ENCODE measurements at places on chromosomes 1 and 21.
A peak's percentile ranks its signal among the peaks of the same experiment; 100 is the strongest.

GRCh38 chr1:203177470-203178039 lies 1.9 kb upstream of the MYBPH start:
- no peak for DNase-seq

DNA sequence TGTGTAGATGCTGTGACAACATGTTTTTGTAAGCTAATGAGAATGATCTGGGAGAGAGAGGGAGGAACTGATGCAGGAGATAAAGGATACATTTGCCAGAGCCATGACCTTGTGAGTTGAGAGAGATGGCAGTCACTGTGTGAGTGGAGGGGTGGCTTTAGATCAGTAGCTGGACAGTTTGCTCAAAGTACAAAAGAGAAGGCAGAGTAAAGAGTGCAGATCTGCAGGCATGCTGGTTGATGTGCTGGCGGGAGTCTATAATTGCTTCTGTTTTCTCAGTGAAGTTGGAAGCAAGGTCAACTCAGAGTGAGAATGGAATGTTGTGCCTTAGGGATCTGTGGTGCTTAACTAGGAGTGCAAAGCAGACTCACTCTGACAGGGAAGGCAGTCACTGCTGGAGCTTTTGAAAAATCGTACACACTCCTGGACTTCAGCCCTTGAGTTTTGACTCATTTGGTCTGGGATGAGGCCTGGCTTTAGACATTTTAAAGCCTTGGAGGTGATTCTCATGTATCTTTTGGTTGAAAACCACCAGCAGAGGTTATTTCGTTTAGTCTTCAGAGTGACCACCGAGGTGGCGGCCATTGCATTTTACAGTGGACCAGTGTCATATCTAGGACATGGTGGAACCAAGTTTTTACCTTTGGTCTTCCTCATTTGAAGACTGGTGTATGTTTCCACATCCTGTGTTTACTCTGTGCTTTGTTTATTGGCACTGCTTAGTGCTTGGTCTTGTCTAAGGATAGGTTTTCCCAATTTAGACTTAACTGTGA lies 49.6 kb downstream of the MTR start:
- no peak for DNase-seq

GRCh38 chr1:166057650-166058049 lies 109.2 kb downstream of the FAM78B start:
- no peak for DNase-seq

GRCh38 chr1:215569986-215570824 lies 3.1 kb downstream of the KCTD3 start:
- DNase-seq, result no peak

- no peak for DNase-seq
Observed at GRCh38 chr1:168614235-168614634, 37.8 kb downstream of the XCL1 start.

DNA sequence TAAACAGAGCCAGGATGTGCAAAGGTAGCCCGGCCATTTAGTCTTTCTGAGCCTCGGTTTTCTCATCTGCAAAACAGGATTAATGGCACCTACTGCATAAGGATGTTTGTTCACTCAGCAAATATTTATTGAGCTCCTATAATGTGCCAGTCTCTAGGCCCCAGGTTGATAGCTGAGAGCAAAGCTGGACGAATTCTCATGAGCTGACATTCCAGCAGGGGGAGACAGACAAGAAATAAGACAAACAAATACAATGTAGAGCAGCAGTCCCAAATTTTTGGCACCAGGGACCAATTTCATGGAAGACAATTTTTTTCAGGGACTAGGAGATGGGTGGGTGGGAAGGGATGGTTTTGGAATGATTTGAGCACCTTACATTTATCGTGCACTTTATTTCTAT lies 74.3 kb upstream of the PAX7 start:
- no peak for DNase-seq

DNA sequence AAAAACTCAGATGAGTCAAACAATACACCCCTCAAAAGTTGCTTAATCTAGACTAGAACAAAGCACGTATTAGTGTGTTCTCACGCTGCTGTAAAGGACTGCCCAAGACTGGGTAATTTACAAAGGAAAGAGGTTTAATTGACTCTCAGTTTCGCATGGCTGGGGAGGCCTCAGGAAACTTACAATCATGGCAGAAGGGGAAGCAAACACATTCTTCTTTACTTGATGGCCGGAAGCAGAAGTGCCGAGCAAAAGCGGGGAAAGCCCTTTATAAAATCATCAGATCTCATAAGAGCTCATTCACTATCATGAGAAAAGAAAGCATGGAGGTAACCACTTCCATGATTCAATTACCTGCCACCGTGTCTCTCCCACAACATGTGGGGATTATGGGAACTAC lies 10.1 kb downstream of the JAM2 start:
- DNase-seq, result no peak

DNA sequence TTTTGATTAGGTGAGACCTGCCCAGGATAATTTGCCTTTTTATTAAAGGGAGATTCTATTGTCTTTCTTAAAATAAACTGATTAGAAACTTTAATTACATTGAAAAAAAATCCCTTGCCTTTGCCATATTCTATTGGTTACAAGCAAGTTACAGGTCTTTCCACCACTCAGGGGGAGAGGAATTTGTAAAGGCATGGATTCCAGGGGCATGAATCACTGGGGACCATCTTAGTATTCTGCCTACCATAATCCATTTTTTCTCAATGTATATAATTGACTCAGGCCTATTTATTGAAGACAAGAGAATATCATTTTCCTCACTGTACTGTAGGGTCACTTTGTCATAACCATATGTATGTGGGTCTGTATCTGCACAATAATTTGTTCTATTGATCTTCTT lies 124.3 kb upstream of the PDE4B start:
- no peak for DNase-seq

DNA sequence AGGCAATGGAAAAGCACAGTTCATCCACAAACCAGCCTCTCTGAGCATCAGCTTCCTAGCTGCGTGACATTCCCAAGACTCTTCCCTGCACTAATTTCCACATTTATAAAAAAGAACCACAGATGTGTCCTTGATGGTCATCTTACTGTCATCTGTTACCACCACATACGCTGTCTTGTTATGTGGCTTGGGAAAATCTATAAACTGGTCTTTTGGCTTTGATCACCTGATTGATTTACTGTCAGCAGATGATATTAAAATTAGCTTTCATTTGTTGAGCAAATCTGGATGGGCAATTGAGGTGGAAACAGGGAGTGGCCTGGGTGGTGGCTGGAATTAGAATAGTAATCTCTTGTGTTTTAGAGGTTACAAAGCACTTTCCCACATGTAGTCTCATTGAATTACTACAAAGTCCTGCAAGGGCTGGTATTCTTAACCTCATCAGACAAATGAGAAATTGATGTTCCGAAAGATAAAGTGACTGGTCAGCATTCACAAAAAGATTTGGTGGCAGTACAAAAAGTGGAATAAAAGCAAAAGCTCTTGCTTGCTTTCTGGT lies 231.7 kb upstream of the SGIP1 start:
- DNase-seq, result no peak

- no peak for DNase-seq
Observed at GRCh38 chr1:174963529-174964125, 36.1 kb upstream of the CACYBP start.

DNA sequence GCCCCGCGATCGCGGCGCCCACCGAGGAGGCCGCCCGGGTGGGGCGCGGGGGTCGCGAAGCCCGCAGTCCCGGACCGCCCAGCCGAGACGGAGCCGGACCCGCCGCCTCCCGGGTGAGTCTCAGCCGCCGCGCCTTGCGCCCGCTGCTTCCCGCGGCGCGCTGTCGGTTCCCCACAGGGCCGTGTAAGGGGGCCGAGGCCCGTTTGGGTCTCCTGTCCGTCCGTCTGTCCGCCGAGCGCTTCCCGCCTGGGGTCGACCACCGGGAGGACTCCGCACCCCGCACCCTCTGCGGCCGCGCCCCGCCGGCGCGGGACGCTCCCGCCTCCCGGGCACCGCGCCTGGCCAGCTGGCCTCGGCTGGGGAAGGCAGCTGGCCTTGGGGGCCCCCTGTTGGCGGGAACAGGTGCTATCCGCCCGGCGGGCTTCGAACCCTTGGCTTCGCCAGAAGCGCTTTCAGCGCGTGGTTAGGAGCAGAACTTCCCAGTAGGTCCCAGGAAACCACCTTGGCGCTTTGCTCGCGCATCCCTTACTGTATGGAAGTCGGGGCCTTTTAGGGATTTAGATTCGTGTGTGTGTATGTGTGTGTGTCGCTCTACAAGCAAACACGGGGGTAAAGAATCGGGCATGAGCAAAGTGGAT lies 414 bp downstream of the TMEM51 start:
- DNase-seq, result peak; percentile 42

DNA sequence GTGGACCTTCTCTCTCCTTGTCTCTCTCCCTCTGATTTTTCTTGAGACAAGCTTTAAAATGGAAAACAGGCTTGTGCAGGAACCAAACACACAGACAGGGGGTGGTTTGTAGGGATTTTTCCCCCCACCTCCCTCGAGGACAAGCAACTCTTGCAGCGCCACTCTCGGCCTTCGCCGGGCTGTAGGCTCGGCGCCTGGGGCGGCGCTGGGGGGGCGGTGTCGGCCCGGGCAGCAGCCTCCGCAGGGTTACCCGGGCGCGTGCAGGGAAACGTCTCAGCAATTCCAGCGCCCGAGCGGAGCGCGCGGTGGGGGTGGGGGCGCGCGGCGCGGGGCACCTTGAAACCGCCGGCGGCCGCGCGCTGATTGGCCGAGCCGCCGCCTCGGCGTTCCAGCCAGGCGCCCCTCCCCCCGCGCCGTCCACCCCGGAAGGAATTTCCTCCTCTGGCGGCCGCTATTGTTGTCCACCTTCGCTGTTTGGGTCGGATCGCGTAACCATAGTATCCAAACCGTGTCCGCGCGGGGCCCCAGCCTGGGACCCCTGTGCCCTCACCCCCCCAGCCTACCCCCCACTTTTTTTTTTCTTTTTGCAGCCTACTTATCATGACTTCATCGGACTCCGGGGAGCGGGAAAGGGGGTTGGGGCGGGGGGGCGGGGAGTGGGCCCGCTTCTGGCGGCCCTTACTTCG lies 59.8 kb upstream of the ACOT11 start:
- peak; percentile 73 for DNase-seq

DNA sequence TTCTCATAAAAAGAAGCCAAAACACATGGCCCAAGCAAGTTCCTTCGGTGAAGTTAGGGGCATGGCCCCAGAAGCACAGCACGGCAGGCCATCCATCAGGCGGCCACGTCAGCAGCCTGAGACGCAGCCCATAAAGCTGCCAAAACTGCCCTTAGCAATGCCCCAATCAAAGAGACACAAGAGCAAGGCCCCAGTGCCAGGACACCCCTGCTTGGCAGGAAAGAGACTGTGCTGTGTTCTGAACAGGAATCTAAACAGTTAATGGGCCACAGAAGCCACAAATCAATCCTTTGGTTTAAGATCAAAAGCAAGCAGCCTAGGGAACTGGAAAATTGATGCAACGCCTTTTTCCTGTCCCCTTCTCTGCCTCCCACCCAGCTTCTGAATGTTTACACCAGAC lies 497.0 kb upstream of the USP24 start:
- no peak for DNase-seq

Measured in stimulated activated CD4-positive, alpha-beta T cell treated with anti-CD3 and anti-CD28 coated beads, Interleukin-4, amount 100 ng/mL, for 1 hour (primary cell).